Activated naive CD4-positive, alpha-beta T cell (primary cell): ENCODE measurements at places on chromosomes 16 and 17.

- no peak for DNase-seq
Observed at GRCh38 chr16:48188449-48189102, 32.8 kb upstream of the ABCC12 start.

- DNase-seq = no peak
Observed at GRCh38 chr17:67818110-67819002, 6.9 kb upstream of the BPTF start.

GRCh38 chr16:89575247-89576152, at the start of gene CPNE7:
CPNE7 (plus strand) TSS chr16:89575758; CDS start chr16:89575898, 140 bp downstream.
- no peak for DNase-seq

GRCh38 chr17:49005140-49005539, 8.0 kb downstream of the IGF2BP1 start:
- DNase-seq = no peak

DNA sequence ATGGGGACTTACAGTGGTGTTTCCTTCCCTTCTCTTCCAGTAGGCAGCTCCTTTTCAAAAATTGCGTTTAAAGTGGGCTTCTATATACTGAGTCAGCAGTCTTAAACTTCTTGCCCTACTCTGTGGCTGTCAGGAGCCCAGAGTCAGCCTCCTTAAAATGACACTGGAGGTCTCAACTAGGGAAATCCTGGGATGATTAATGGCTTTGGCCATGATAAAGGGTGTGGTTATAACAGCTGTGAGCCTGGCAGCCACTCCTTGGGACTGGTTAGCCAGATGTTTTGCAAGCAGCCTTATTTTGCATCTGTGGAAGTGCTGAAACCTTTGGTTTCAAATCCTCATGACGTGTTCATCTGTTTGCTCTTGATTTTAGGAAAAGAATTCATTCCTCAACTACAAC, 25.0 kb downstream of the TAC4 start:
- DNase-seq = no peak

- no peak for DNase-seq
Observed at GRCh38 chr17:28675980-28676379, 14.0 kb downstream of the SUPT6H start.

GRCh38 chr17:41717408-41718286, 5.5 kb downstream of the GAST start:
- DNase-seq = peak; percentile 18

GRCh38 chr16:50428116-50428515, 59.3 kb upstream of the BRD7 start:
- DNase-seq = no peak

DNA sequence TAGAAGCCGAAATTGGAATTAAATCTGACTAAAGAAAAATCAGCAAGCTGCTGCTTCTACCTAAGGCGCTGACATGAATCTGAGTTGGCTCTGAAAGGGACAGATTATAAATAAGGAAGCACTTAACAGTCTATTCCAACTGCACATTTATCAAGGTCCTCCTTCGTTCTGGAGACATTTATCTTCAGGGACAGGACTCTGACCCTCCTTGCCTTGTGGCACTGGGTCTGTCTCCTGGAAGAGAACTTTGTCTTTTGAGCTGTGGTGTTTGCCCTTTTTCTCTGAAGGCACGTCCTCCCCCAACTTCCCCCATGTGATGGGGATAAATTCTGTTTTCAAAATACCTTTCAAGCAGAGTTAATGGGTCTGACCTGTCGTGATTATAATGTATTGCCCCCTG, 47.0 kb upstream of the MARCHF10 start:
- no peak for DNase-seq

DNA sequence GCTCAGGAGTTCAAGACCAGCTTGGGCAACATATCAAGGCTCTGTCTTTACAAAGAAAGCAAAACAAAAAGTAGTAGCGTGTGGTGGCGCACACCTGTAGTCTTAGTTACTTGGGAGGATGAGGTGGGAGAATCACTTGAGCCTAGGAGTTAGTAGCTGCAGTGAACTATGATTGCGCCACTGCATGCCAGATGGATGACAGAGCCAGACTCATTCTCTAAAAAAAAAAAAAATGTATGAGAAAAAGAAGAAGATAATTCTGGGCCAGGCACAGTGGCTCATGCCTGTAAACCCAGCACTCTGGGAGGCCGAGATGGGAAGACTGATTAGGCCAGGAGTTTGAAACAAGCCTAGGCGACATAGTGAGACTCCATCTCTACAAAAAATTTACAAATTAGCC, 28.5 kb downstream of the STAT5B start:
- DNase-seq = no peak

DNA sequence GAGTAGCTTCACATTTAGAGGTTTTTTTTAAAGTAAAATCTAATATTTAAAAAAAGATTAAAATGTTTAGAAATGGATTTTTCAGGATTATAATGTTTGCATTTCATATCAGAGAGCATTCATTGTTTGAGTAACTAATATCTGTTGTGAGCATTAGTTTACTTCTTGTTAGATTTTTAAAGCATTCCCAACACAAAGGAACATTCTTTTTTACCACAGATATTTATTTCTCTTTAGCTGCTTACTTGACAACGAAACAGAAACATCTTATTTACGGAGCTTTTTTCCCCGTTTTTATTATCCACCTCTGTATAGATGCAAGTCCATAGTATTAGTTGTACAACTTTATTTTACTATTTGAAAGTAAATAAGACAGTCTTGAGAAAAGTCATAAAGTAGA, 53.0 kb downstream of the NFAT5 start:
- DNase-seq = no peak

DNA sequence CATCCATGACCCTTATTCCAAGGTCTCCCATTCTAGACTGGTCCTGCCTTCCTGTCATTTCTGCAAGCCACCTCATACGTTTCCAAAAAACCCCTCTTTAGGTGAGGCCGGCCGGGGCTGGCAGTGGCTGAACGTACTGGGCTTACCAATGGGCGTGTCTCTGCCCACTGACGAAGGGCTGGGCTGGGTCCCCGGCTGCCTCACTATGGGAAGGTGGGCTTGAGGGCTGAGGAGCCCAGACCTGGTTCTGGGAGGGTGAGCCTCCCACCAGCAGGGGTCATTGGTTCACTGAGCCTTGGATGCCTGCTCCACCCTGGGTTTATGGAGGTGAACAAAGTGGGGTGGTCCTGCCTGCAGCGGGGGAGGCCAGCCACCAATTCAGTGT, 19.9 kb downstream of the KDM8 start:
- no peak for DNase-seq

GRCh38 chr16:81866820-81867440, 87.8 kb downstream of the PLCG2 start:
- DNase-seq = no peak

DNA sequence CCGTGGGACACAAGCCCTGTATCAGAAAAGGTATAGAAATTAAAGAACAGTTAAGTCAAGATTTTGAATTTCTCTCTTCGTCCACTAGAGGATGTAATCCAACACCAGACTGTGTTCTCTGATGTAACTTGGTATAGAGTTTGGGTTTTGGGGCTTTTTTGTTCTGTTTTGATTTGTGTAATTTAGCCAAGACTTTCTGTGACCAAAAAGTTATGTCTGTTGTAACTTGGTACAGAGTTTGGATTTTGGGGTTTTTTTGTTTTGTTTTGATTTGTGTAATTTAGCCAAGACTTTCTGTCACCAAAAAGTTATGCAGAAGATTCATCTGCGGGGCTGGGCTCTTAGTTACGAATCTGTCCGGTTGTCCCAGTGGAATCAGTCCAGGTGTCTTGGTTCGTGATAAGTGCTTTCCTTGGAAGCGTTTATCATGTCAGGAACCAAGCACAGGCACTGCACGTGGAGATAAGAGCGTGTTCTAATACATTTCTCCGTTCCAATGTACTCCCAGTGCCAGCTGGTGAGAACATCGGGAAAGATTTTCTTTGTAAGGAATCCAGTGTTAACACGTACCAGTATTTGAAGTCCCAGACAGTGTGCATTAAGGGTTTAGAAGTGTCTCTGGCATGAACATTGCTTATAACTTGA, 44.1 kb upstream of the SEC14L1 start:
- DNase-seq = no peak

GRCh38 chr17:3886776-3887175, 6.1 kb downstream of the CAMKK1 start:
- DNase-seq = no peak

DNA sequence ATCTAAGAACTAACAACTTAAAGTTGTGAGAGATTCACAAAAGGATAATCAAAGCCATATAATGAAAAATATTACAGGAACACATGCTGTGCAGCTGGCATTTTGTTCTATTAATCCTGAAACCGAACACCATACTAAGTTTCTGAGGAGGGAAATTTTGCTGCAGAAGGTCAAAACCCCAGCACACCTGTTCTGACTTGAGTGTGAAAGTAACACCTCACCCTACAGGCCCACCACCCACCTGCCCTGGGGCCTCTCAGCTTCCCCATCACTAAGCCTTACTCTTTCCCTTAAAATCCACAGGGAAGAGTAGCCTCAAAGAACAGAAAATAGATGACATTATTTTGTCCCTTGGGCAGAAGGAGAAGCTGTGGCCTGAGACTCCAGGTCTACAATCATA, 44.8 kb downstream of the STAT5A start:
- DNase-seq = no peak

DNA sequence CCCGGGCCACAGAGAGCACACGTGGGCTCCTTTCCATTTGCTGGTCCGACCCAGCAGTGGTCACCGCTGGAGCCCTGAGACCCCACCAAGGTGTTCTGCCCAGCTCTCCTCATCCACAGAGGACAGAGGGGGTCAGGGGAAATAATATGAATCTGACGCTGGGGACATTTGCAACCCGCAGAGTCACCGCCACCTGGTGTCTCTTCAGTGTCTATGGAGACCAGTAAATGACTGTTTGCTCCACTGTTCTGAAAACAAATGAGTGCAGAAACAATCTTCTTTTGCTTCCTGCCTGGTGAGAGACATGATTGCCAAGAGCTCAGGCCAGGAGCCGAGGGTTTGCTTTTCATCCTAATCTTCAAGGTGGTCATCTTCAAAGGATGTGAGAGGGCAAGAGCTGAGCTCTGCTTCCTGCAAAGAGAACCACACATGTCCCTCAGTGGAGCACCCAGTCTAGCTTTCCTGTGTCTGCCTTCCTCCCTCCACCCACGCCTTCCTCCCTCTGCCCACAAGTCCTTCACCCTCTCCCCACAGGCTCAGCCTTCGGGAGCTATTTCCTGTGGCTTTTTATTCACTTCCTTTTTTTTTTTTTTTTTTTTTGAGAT, 14.7 kb upstream of the KLHDC4 start:
- DNase-seq = no peak

DNA sequence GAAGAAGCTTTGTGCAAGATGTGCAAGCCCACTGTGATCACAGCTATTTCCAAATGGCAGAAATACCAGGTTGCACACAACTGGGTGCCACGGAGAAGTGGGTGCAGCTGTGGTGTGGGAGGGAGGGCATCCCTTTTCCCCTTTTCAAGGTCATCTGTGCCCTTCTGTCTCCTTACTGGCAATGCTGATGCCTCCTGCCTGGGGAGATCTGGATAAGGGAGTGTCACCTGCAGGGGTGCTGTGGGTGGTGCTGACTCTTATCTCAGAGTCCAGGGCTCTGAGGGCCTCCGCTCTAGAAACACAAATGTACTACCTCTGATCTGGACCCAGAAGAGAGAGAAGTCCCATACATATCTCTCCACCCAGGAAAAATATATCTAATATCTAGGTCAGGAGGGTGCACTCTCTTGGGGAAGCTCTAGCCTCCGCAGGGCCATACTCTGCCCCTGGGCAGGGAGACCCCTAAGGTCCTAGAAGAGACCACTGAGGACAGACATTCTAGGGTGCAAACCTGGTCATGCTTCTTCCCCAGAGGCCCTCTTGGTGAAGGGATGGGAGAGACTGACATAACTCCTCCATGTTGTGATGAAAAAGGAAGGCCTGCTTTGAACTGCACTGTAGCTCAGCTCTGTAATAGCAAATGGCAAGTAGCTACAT, 18.5 kb downstream of the NPRL3 start:
- DNase-seq = no peak

GRCh38 chr17:59165933-59166342, 10.4 kb downstream of the PRR11 start:
- no peak for DNase-seq

- no peak for DNase-seq
Observed at GRCh38 chr16:48597563-48598387, 12.2 kb downstream of the N4BP1 start.

- no peak for DNase-seq
Observed at GRCh38 chr17:71081666-71082065, 912.3 kb downstream of the KCNJ2 start.

- no peak for DNase-seq
Observed at GRCh38 chr17:61452301-61453290, at the start of gene TBX4. TBX4 (plus strand) TSS chr17:61452422; CDS start chr17:61456491, 4,069 bp downstream.

DNA sequence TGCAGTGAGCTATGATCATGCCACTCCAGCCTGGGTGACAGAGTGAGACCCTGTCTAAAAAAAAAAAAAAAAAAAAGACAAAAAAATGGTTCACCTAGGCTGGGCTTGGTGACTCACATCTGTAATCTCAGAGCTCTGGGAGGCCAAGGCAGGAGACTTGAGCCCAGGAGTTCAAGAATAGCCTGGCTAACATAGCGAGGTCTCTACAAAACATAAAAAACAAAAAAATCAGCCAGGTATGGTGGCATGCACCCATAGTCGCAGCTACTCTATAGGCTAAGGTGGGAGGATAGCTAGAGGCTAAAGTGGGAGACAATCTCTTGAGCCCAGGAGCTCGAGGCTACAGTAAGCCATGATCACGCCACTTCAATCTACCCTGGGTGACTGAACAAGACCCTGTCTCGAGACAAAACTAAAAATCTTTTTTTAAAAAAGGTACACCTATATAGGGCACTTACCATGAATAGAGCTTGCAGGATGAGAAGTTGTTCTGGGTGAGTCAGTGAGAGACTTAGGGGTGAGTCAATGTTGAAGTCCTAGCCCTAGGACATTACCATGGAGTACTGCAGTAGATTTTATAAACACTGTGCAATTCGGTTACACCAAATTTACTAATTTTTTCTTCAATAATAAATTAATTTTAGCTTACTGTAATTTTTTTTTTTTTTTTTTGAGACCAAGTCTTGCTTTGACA, 19.0 kb downstream of the USP32 start:
- no peak for DNase-seq

GRCh38 chr16:88764913-88765349, 20.1 kb downstream of the PIEZO1 start:
- DNase-seq = no peak

DNA sequence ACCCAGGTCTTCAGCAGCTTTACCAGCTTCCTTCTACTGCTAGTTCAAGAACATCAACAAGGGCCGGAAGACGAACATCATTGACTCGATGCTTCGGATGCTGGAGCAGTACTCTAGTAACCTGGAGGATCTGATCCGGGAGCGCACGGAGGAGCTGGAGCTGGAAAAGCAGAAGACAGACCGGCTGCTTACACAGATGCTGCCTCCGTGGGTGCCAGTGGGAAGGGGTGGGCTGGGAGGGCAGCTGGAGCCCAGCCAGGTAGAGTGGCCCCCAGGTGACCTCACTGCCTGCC, 12.1 kb downstream of the GUCY2D start:
- DNase-seq = no peak

- DNase-seq = no peak
Observed at GRCh38 chr16:65660390-65660789, 538.5 kb upstream of the CDH11 start.

DNA sequence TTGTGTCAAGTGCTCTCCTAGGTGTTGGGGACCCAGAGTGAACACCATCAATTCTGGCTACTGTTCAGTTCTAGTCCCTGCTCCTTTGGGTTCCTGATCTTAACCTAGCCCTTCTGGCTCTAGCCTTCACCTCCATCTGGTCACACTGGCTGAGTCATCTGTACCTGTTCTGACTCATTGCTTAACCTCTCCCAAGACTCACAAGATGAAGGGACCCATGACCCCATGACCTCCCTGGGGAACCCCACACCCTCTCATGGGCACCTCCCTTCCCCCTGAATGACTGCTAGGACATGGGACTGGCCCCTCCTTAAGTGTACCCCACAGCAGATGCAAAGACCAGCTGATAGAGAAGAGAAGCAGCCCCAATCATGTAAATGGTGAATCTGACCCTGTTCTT, 345.8 kb upstream of the CDH5 start:
- DNase-seq = no peak
